ENCODE measurements at places on chromosomes 6 and 20. TPM values are rescaled to one million over a fixed set of nuclear protein-coding genes. Genes with fewer than 3 reads are reported as not detected.

RIMS4 gene
- not detected for total RNA-seq

SLC17A2 gene
- not detected for total RNA-seq

GRCh38 chr6:4903751-4904370 lies 100.0 kb downstream of the RPP40 start:
- no peaks in the 10 kb centered on the region for H3K4me1 ChIP-seq
- H3K27ac ChIP-seq: no peak overlapping the region
- no peak for DNase-seq

DNA sequence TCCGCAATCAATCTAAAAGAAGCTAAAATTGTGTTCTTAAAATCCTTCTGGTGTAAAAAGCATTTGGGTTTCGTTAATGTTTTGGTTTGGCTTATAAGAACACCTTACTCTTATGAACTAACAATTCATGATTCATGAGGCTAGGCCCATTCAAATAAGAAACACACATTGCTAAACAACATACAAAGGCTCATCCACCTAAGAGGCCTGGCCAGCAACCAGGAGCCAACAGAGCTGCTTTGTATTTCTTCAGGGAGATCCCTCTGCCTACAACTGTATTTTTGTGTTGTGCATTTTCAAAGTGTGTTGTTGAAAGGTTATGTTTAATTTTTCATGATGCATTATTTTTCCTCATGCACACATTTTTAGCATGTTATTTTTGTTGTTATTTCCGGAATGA lies 98.6 kb downstream of the PTPRK start:
- DNase-seq: no peak
- no peak overlapping the region for H3K4me3 ChIP-seq
- no peaks in the 10 kb centered on the region for H3K36me3 ChIP-seq
- no peaks in the 10 kb centered on the region for H3K4me1 ChIP-seq

DNA sequence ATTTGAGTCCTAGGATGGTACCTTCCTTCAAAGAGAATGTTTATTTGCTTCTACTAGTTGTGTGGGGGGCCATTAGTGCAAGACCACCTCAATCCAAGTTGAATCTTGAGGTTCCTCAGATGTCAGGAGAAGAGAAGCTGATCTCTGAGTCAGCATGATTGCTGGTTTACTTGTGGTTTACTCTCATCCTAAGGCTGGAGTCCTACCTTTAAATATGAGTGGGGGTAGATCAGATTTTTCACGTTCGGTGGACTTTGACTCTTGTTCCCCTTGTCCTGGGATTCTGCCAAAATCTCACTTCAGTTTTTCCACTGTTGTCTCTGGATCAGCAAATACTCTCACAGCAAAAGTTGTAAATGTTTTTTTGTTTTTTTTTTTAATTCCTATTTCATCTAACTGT lies 84.6 kb upstream of the F13A1 start:
- no peak for DNase-seq
- H3K4me1 ChIP-seq: no peaks in the 10 kb centered on the region
- no peaks in the 10 kb centered on the region for H3K27me3 ChIP-seq
- H3K4me3 ChIP-seq: no peak overlapping the region
- no peak overlapping the region for H3K27ac ChIP-seq

- no peaks in the 10 kb centered on the region for H3K36me3 ChIP-seq
- H3K27ac ChIP-seq: no peak overlapping the region
- H3K27me3 ChIP-seq: no peaks in the 10 kb centered on the region
- no peaks in the 10 kb centered on the region for H3K4me1 ChIP-seq
These were observed 828.8 kb upstream of the GJE1 start for GRCh38 chr6:141303907-141304306.

OR2H1 gene
- total RNA-seq: not detected

- H3K27me3 ChIP-seq: no peaks in the 10 kb centered on the region
- H3K4me3 ChIP-seq: no peak overlapping the region
- no peak overlapping the region for H3K27ac ChIP-seq
- no peaks in the 10 kb centered on the region for H3K4me1 ChIP-seq
- no peaks in the 10 kb centered on the region for H3K36me3 ChIP-seq
These were observed 73.4 kb downstream of the GFOD1 start for GRCh38 chr6:13413900-13414555.

DNA sequence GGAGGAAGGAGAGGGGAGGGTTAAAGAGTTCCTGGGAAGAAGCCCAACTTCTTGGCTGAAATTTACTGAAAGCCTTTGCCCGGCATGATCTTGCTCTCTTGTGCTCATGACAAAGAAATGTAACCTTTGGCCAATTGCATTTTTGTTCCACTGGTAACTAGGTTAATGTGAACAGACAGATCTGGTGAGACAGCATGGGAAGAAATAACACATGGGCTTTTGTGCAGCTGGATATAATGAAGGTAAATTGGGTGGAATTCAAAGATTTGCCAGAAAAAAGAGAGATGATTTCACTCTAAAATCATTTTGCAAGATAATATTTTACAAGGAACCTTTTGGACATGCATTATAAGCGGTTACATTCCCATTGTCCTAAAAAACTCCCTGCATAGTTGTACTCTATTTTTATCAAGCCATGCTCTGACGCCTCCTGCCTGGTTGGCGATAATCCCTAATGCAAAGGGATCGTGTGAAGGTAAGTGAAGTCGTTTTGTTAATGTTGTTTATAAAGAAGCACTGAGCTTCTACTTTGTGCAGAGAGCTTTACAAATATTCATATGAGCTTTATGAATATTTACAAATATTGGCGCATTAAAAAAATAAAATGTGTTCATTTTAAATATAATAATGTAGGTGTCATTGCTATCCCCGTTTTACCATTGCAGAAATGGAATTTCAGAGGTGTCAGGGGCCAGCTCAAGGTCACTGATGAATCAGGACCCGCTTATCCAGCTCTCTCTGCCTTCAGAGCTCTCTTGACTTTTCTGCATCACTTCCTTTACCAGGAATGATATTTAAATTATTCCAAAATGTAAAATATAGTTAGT lies 161.3 kb upstream of the AGPAT4 start:
- peak; percentile 40 for DNase-seq
- H3K27ac ChIP-seq: peak overlapping the region; percentile 89
- H3K4me3 ChIP-seq: no peak overlapping the region

- H3K36me3 ChIP-seq: no peaks in the 10 kb centered on the region
- no peaks in the 10 kb centered on the region for H3K27me3 ChIP-seq
- no peak overlapping the region for H3K27ac ChIP-seq
- no peak overlapping the region for H3K4me3 ChIP-seq
- no peaks in the 10 kb centered on the region for H3K4me1 ChIP-seq
- no peak for DNase-seq
These were observed 128.8 kb downstream of the LCA5 start for GRCh38 chr6:79408256-79408974.

GRCh38 chr6:110652520-110652919 lies 162.7 kb downstream of the CDK19 start:
- no peaks in the 10 kb centered on the region for H3K4me1 ChIP-seq
- 0 out of 2 replicates have a peak, but pooled peaks cover 3% of the 10 kb centered on the region for H3K36me3 ChIP-seq
- no peak overlapping the region for H3K4me3 ChIP-seq
- DNase-seq: no peak

DNA sequence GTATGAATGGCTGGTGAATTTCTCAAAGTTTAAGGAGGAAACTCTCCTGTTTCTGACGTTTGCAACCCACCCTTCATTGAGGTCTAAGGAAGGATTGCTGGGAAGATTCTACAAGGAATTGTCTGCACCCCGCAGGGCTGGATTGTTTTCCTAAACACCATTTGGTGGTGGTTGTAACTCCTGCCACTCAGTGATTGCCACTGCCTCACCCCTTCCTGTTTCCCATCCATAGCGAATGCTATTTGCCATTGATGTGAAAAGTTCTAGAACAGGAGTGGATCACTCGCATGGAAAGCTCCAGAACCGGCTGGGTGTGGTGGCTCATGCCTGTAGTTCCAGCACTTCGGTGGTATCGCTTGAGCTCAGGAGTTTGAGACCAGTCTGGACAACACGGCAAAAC lies 8.7 kb upstream of the DSP start:
- DNase-seq: no peak
- no peaks in the 10 kb centered on the region for H3K36me3 ChIP-seq
- H3K4me1 ChIP-seq: peaks cover 9% of the 10 kb centered on the region
- H3K4me3 ChIP-seq: no peak overlapping the region
- no peak overlapping the region for H3K27ac ChIP-seq
- peaks cover 12% of the 10 kb centered on the region for H3K27me3 ChIP-seq

GRM1 gene
- total RNA-seq: not detected

DNA sequence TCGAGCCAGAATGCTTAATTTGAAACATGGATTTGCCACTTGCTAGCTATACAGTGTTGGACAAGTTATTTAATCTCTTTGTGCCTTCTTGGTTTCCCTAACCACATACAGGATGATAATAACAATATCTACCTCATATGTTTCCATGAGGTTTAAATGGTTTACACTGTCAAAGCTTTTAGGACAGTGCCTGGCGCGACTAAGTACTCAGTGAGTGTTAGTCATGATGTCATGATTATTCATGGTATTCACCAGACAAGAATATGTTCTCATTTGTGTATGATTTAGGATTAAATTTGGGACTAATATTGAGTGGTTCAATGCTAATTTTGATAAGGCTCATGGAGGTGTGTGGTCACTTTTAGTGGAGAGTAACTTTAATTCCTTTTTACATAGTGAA lies 167.4 kb downstream of the EYA4 start:
- no peaks in the 10 kb centered on the region for H3K36me3 ChIP-seq
- H3K27me3 ChIP-seq: no peaks in the 10 kb centered on the region
- no peak overlapping the region for H3K4me3 ChIP-seq
- no peak for DNase-seq

C6orf118 gene
- not detected for total RNA-seq

PPP2R5D gene
- total RNA-seq: 78.4 TPM

PLCB1 gene
- total RNA-seq: 3.9 TPM

GRCh38 chr6:101662111-101662897 lies 268.8 kb downstream of the GRIK2 start:
- no peak overlapping the region for H3K4me3 ChIP-seq
- no peaks in the 10 kb centered on the region for H3K27me3 ChIP-seq
- H3K4me1 ChIP-seq: peaks cover 21% of the 10 kb centered on the region
- DNase-seq: no peak
- no peaks in the 10 kb centered on the region for H3K36me3 ChIP-seq

GRCh38 chr6:157049133-157049532 lies 272.0 kb downstream of the ARID1B start:
- no peak for DNase-seq
- H3K36me3 ChIP-seq: no peaks in the 10 kb centered on the region
- no peak overlapping the region for H3K4me3 ChIP-seq
- H3K4me1 ChIP-seq: no peaks in the 10 kb centered on the region
- no peaks in the 10 kb centered on the region for H3K27me3 ChIP-seq
- no peak overlapping the region for H3K27ac ChIP-seq

PXDC1 gene
- 72.5 TPM for total RNA-seq

- no peaks in the 10 kb centered on the region for H3K4me1 ChIP-seq
- H3K4me3 ChIP-seq: no peak overlapping the region
- no peak for DNase-seq
- no peak overlapping the region for H3K27ac ChIP-seq
- no peaks in the 10 kb centered on the region for H3K36me3 ChIP-seq
- no peaks in the 10 kb centered on the region for H3K27me3 ChIP-seq
These were observed 29.0 kb upstream of the OPN5 start for GRCh38 chr6:47752801-47753200.

HMGCLL1 gene
- not detected for total RNA-seq

- no peak overlapping the region for H3K27ac ChIP-seq
- DNase-seq: no peak
- no peak overlapping the region for H3K4me3 ChIP-seq
- H3K27me3 ChIP-seq: no peaks in the 10 kb centered on the region
- H3K36me3 ChIP-seq: no peaks in the 10 kb centered on the region
- peaks cover 11% of the 10 kb centered on the region for H3K4me1 ChIP-seq
These were observed 19.5 kb downstream of the RNF24 start for GRCh38 chr20:3995749-3996320.

GRCh38 chr6:57158658-57159057 lies 13.5 kb upstream of the BAG2 start:
- peaks cover 25% of the 10 kb centered on the region for H3K4me1 ChIP-seq
- no peak overlapping the region for H3K27ac ChIP-seq
- no peak overlapping the region for H3K4me3 ChIP-seq
- H3K27me3 ChIP-seq: no peaks in the 10 kb centered on the region
- H3K36me3 ChIP-seq: peaks cover 19% of the 10 kb centered on the region

- H3K4me1 ChIP-seq: no peaks in the 10 kb centered on the region
- H3K27ac ChIP-seq: no peak overlapping the region
- no peaks in the 10 kb centered on the region for H3K27me3 ChIP-seq
- H3K4me3 ChIP-seq: no peak overlapping the region
- H3K36me3 ChIP-seq: no peaks in the 10 kb centered on the region
- DNase-seq: no peak
These were observed 50.5 kb upstream of the ENPP5 start for GRCh38 chr6:46221222-46221793.

DNA sequence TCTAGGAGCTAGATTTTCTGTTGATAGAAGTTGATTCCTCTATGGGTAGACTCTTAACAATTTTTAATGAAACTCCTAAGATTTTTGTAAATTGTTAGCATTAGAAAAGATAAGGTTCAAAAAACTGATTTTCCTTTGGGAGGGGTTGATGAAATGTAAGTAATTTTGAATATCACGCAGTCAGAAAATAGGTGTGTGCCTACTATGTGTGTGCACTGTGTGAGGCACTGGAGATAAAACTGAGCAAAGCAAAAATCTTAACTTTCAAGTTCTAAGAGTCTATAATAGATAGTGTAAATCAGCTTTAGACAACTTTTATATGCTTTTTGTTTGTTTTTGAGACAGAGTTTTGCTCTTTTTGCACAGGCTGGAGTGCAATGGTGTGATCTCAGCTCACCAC lies 53.3 kb downstream of the FAM217A start:
- DNase-seq: no peak
- H3K27ac ChIP-seq: no peak overlapping the region
- no peaks in the 10 kb centered on the region for H3K27me3 ChIP-seq

DNA sequence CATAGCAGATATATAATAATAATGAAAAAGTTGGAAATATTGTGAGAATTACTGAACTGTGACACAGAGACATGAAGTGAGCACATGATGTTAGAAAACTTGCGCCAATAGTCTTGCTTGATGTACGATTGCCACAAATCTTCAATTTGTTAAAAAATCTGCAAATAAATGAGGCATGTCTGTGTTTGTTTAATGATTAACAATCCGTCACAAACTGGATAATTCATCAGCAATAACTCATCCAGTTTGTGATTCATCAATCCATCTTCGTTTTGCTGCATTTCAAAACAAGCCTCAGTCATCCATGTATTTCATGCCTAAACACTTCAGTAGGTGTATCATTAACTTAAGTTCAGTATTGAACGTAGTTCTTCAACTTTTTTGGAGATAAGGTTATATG lies 25.5 kb upstream of the SMIM26 start:
- H3K36me3 ChIP-seq: peaks cover 55% of the 10 kb centered on the region
- no peak overlapping the region for H3K27ac ChIP-seq
- DNase-seq: no peak
- no peaks in the 10 kb centered on the region for H3K4me1 ChIP-seq
- no peak overlapping the region for H3K4me3 ChIP-seq
- H3K27me3 ChIP-seq: no peaks in the 10 kb centered on the region

CLVS2 gene
- not detected for total RNA-seq

GRCh38 chr20:48015141-48015910 lies 230.0 kb upstream of the SULF2 start:
- no peak overlapping the region for H3K4me3 ChIP-seq
- H3K4me1 ChIP-seq: peaks cover 68% of the 10 kb centered on the region
- peak overlapping the region; percentile 98 for H3K27ac ChIP-seq
- no peaks in the 10 kb centered on the region for H3K27me3 ChIP-seq
- H3K36me3 ChIP-seq: no peaks in the 10 kb centered on the region

- no peaks in the 10 kb centered on the region for H3K27me3 ChIP-seq
- no peak overlapping the region for H3K4me3 ChIP-seq
- no peak overlapping the region for H3K27ac ChIP-seq
- H3K4me1 ChIP-seq: no peaks in the 10 kb centered on the region
- H3K36me3 ChIP-seq: peaks cover 79% of the 10 kb centered on the region
These were observed 85.6 kb upstream of the EMILIN3 start for GRCh38 chr20:41452226-41452625.

- peak; percentile 34 for DNase-seq
- H3K4me1 ChIP-seq: peaks cover 15% of the 10 kb centered on the region
- H3K4me3 ChIP-seq: no peak overlapping the region
- no peak overlapping the region for H3K27ac ChIP-seq
- no peaks in the 10 kb centered on the region for H3K27me3 ChIP-seq
These were observed 312.5 kb downstream of the EYA4 start for GRCh38 chr6:133553652-133554051.

Data from SJSA1 (cell line).